ENCODE measurements at places on chromosomes 13 and 19. TPM values are rescaled to one million over a fixed set of nuclear protein-coding genes. Genes with fewer than 3 reads are reported as not detected.

FDX2 gene
- total RNA-seq: 15.0 TPM

ZSWIM4 gene
- 4.2 TPM for total RNA-seq

ADGRE2 gene
- not detected for total RNA-seq

ZNF497 gene
- 0.87 TPM for total RNA-seq

ANGPTL8 gene
- total RNA-seq: not detected

NRTN gene
- total RNA-seq: 0.50 TPM

ZNF823 gene
- total RNA-seq: 5.4 TPM

NACC1 gene
- total RNA-seq: 41.9 TPM

PRR19 gene
- 1.5 TPM for total RNA-seq

PRR20E gene
- not detected for total RNA-seq

DDA1 gene
- 12.2 TPM for total RNA-seq

CCNA1 gene
- total RNA-seq: 0.83 TPM

PABPC3 gene
- 0.15 TPM for total RNA-seq

APBA3 gene
- 19.3 TPM for total RNA-seq

ZNF415 gene
- total RNA-seq: 4.8 TPM

PROZ gene
- not detected for total RNA-seq

CTXN1 gene
- total RNA-seq: 2.5 TPM

WDR87 gene
- under 0.01 TPM for total RNA-seq

ATP8B3 gene
- 2.8 TPM for total RNA-seq

B3GNT3 gene
- not detected for total RNA-seq

ZNF700 gene
- 7.3 TPM for total RNA-seq

TBXA2R gene
- total RNA-seq: 2.9 TPM

SIGLEC7 gene
- total RNA-seq: not detected

HSD17B14 gene
- 6.0 TPM for total RNA-seq

AMER2 gene
- total RNA-seq: not detected

RTBDN gene
- total RNA-seq: not detected

ZNF253 gene
- total RNA-seq: 2.8 TPM

EXOSC5 gene
- 13.7 TPM for total RNA-seq

THSD1 gene
- total RNA-seq: 8.3 TPM

ZNF490 gene
- total RNA-seq: 12.1 TPM

TMEM59L gene
- total RNA-seq: 4.6 TPM
